T-helper 2 cell (primary cell): ENCODE measurements at places on chromosomes 11 and 22.

DNA sequence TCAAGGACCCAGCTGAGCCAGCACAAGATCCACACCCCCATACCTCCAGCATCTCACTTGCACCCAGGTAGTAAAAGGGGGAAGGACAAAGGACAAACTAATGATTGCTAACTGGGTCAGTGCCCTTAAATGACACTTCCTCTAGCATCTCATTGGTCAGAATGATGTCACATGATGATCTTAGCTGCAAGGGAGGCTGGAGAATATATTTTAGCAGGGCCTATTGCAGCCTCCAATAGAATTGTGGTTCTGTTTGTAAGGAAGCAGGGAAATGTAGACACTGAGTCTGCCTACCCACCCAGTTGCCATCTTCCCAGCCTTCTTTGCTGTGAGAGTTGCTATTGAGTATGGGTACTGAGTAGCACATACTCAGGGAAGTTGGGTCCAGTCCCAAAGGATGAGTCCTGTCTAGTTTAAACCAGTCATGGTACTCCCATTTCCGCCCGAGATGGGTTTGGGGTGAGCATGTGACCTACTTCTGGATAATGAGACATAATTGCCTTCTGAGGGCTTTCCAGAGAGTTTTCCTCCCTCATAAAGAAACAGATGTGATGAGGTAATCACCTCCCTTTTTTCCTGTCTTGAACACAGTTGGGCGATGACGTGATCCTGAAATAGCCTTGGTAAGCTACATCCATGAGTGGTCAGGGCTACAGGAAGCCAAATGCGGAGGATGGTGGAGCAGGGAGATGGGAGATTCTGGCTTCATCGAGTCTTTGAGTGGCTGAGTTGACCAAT is 5.5 kb upstream of the DNAL4 start:
- DNase-seq, result no peak

- no peak for DNase-seq
These were observed 9.2 kb downstream of the OR8B4 start for GRCh38 chr11:124415356-124415923.

- peak; percentile 53 for DNase-seq
These were observed 877 bp downstream of the ALG9 start for GRCh38 chr11:111870522-111870885.

DNA sequence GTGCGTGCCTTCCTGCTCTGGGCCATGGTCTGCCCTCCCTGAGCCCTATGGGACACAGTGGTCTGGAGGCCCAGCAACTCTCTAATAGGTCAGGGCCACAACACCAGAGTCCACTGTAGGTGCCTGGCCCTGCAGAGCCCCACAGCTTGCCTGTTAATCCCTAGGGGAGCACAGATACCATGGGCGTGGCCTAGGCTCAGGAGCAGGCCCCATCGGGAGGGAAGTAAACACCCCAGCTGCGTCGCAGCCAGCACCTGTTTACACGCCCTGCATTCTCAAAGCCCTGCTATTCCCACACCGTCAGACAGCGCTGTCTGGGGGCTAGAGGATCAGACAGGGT is 2.5 kb downstream of the KCTD17 start:
- no peak for DNase-seq

DNA sequence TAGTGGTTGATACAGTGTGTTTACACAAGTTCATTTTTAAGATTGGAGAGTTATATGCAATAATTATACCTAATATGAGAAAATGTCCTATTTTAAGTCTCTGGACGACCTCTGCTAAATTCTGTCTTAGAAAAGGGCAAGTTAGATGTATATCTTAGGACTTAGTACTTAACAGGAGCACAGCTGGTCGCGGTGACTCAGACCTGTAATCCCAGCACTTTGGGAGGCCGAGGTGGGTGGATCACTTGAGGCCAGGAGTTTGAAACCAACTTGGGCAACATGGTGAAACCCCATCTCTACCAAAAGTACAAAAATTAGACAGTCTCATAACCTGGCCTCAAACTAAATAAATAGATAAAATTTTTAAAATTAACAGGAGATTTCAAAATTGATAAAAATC is 27.2 kb downstream of the BSX start:
- no peak for DNase-seq
